ENCODE measurements at places on chromosomes 1 and 21.

- DNase-seq = no peak
Observed at GRCh38 chr1:196607981-196608380, 259 bp downstream of the KCNT2 start.

- no peak for DNase-seq
Observed at GRCh38 chr1:61222240-61222639, 139.9 kb downstream of the NFIA start.

- no peak for DNase-seq
Observed at GRCh38 chr1:111719135-111719534, 20.1 kb downstream of the INKA2 start.

GRCh38 chr1:58585581-58586151, 8.6 kb upstream of the TACSTD2 start:
- DNase-seq = no peak

DNA sequence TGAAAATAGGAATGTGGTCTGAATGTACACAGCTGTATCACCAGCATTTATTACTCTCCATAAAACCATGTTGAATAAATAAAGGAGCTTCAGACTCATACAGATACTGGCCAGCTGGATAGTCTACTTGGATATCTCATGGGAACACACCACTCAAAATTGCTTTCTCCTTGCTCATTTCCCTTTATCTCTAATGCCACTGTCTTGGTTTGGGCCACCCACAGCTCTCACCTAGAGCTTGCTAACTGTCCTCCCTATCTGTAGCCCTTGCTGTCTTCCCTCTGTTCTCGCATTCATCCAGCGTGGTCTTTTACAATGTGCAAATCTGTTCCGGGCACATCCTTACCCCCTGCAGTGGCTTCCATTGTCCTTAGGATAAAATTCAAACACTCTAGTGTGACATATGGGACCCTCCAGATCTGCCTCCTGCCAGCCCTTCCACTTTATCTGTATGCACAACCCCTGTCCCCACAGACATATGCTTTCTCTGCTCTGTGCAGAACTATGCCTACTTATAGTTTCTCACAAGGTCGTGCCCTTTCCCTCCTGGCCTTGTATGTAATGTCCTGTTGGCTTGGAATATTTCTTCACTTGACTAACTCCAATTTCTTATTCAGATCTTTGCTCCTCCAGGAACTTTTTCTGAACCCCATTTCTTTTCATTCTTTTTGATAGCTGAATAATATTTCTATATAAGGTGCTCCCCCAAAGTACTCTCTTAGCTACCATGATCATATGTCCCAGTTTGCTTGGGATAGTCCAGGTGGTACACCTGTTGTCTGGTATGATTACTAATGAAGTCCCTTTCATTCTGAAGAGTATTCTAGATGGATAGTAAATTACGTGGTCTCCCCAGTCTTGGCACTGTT, 2.9 kb downstream of the FLVCR1 start:
- no peak for DNase-seq

DNA sequence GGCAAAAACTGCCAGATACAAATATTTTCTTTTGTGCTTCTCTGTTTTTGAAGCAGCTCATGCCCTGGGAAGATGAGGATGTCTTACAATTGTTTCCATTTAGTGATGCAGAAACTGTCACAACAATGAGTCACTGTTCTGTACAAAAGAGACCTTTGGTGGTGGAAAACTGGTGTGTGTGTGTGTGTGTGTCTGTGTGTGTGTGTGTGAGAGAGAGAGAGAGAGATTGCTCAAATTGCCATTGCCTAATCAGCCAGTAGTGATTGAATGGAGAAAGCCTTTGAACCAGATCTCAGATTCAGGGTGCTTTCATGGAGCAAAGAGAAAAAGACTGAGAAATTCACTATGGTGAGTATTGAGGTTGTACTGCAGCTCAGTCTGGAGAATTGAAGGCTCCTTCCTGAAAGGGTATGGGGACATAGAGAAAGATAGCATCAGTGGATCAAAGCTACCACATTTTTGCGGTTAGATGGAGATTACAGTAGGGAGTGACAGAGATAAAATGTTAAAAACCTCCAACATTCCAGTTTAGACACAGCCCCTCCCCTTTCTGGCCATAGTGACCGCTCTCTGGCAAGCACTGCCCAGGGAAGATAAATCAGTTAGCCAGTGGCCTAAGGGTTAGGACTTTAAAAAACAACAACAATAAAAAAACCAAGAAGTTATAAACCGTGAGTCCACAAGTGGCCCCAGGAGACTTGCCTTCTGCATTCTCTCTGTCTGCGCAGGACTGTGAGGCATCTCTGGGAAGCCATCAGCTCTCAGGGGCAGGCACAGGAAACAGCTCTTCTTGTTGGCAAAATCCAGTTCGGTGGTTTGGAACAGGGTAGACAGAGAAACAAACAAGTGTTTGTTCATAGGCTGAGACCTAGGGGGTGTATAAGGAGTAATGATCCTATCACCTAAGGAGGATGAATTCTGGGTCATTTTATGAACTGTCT, 406.5 kb downstream of the DUSP10 start:
- no peak for DNase-seq

DNA sequence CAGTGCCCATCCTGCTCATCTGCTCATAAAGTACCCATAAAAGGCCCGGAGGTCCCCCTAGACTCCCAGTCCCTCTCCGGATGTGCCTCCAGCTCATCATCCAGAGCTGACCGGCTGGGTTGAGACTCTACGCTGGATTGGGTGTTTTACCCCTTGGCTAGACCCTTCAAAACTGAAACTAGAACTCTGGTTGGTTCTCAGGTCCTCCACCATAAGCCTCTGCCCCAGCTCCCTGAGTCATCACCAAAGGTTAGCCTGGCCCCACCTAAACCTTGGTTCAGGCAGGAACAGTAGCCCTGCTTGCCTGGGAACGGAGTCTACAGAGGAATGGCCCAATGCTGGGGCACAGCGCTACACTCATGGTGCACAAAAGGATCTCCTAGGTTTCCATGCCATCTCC, 75.1 kb downstream of the TLR5 start:
- no peak for DNase-seq

DNA sequence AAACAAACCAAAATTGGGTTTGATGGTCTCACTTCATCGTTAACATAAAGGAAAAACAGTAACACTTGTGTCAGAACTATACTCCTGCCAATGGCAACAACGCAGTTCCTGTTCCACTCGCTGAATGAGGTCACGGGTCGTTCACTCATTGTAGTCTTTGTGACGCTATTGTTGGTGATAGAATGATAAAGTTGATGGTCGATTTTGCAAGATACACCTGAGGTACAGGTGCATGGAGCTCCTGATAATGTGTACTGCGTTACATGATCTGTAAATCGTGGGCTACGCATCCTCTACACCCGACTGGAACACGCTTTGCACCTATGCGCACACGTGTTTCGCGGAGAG, 391 bp upstream of the CENPS start:
- no peak for DNase-seq

DNA sequence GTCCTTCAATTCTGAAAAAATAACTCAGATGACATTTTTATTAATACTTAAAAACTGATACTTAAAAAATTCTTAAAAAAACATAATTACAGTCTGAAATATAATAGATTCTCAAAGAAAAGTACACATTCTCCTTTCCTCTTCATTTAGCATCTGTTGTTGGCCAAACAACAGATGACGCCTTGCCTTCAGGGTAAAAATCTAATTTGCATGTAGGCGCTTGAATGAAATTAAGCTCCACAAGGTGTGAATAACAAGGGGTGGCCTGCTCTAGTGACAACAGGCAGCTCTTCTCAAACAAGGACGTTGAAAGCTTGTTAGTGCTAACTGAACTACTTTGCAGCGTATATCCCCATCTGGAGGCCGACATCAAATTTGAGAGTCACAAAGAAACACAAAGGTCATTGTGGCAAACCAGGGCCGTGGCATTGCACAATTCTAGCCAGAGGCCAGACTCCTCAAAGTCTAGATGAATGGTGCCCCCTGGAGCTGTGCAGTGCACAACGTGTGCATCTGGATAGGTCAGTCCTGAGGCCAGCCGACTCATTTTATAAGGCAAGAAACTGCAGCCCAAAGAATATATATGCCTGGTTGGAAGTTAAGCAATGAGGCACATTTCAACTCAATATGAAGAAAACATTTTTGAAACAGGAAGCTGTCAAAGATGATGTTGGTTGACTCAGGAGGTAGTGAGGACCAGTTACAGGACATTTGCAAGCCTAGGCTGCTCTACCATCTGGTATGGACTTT, 459.2 kb upstream of the RUNX1 start:
- DNase-seq = no peak

GRCh38 chr1:248821101-248821500, 4.6 kb downstream of the SH3BP5L start:
- no peak for DNase-seq

DNA sequence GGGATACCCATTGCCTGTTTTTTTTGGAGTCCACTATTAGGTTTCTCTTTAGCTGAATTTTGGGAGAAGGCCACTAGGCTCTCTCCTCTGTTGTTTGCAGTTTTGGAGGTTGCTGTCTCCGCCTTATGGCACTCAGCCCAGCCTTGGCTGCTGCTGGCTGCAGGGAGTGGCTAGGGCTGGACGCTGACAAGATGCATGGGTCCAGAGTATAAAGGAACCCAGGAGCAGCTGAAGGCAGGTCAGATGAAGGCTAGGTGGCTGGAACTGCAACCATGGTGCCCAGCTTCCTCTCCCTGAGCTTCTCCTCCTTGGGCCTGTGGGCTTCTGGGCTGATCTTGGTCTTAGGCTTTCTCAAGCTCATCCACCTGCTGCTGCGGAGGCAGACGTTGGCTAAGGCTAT, at the start of gene CYP4B1:
CYP4B1 (plus strand) TSS at position 237 of the 400 bp plus-strand sequence; CDS start at position 273, 36 bp downstream.
- no peak for DNase-seq

- DNase-seq = no peak
Observed at GRCh38 chr21:41196993-41197392, 29.0 kb downstream of the BACE2 start.

DNA sequence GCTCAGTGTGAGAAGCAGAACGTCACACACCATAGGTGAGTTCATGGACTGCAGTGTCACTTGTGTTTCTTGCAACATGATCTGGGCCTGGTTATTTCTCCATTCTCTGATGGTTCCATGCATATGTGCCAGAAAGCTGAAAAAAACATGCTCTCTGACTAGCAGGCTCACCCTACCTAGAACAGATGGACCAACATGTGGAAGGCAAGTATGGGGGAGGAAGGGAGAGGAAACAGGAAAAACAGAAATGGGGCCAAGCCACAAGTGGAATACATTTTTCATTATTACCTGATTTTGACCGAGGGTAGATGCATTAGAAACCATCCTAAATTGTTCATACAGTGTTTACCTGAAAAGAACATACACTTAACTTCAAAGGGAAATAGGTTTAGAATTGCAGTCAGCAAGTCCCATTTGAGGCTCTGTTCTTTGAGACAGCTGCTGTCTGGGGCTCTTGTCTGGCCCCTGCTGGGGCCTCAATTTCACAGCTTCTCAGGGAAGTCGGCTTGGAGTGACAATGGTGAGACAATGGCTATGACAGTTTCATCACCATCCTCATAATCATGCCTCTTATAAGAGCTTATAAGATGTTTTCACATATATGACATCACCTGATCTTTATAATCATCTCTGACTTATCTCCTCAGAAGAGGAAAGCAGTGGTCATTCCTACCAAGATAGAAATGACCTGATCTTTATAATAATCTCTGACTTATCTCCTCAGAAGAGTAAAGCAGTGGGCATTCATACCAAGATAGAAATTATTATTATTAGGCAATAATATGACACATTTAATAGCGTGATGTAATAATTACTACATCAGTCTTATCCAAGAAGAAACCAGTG, 327.3 kb downstream of the SIPA1L2 start:
- DNase-seq = no peak

Data from activated CD4-positive, CD25-positive, alpha-beta regulatory T cell treated with anti-CD3 and anti-CD28 coated beads, Interleukin-2, amount 50 U/mL, for 16 hours (primary cell).